ENCODE measurements at places on chromosomes 5 and 9. TPM values are rescaled to one million over a fixed set of nuclear protein-coding genes. Genes with fewer than 3 reads are reported as not detected.

Gene CDH9
- not detected for total RNA-seq

Gene ZNF883
- total RNA-seq: 0.24 TPM

Gene KCNV2
- not detected for total RNA-seq

Gene ZFP37
- 0.33 TPM for total RNA-seq

Gene FOXD4
- total RNA-seq: not detected

Gene BNC2
- total RNA-seq: not detected

Gene IL13
- total RNA-seq: 231 TPM

Gene GABRB2
- total RNA-seq: not detected

Gene RGS7BP
- total RNA-seq: not detected

Gene NUDT12
- 2.4 TPM for total RNA-seq

Gene MEF2C
- total RNA-seq: 0.33 TPM

Gene FBP2
- not detected for total RNA-seq
